Hematopoietic multipotent progenitor cell (in vitro differentiated cells): ENCODE measurements at places on chromosomes 7 and 10.

DNA sequence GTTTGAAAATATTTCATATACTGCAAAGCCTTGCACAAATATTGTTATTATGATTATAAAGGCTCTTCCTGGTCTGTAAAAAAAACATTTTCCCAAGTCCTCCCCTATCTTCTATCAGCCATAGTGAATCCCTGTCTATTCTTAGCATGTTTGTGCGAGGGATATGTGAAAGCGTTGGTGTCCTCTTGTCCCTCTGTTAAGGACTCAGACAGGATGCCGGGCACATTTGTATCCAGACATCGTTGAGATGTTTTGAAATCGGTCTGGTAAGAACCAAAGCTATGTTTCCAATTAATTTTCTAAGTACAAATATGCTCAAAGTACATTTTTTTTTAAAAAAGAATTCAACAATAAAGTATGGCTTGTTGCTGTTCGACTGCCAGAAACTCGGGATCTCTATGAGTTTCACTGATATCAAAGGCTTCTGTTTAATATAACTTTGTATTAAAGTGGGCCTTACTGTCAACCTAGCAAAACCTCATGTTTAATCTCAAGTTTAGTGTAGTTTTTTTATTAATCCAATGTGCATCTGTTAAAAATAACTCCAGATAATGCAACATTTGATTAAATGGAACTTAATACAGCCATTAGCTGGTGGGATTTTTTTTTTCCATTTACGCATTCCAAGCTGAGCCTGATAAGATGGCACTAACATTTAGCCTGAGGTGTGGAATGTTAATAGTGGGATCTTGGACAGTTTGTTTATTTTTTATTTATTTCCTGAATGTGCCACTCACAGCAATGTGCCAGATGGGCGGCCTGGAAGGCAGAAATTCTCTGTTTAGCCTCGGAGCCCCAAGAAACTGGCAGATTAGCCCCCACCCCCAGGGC is 754.3 kb downstream of the LRMDA start:
- DNase-seq, result no peak

DNA sequence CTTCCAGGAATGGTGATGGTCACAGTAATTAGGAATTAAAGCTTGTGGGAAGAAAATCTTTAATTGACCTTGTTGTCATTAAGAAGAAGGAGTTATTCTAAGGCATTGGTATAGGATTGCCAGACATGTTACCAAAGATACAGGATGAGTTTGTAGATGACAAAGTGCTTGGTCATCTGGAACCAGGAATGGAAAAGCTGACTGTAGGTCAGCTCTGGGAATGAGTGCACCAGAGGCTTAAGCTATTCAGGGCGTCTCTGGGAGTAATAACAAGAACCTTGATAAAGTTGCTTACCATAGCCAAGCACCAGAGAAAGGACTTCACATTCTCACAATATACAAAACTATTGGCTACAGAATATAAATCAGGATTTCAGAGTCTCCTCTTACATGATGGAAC is 89.0 kb downstream of the PHTF2 start:
- no peak for DNase-seq

GRCh38 chr10:11691319-11691755 is 50.8 kb upstream of the ECHDC3 start:
- no peak for DNase-seq

GRCh38 chr7:23941551-23941950 is 231.5 kb downstream of the STK31 start:
- DNase-seq, result no peak

GRCh38 chr7:148950806-148951205 is 66.7 kb upstream of the EZH2 start:
- DNase-seq, result no peak

DNA sequence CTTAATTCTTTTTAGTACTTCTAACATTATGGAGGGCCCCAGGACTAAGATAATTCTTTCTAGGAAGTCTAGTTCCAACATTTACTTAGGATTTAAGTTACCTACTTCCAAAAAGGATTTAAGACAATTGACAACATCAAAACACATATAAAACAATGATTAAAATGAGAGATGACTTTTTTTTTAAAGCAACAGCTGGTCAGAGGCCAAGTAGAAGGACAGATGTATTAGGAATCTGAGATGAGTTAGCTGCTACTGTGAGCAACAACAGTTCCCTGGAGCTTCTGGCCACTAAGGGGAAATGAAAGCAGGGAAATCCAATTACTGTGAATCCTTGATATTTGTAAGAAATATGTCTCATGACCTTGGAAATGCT is 222.3 kb downstream of the PHTF2 start:
- no peak for DNase-seq

DNA sequence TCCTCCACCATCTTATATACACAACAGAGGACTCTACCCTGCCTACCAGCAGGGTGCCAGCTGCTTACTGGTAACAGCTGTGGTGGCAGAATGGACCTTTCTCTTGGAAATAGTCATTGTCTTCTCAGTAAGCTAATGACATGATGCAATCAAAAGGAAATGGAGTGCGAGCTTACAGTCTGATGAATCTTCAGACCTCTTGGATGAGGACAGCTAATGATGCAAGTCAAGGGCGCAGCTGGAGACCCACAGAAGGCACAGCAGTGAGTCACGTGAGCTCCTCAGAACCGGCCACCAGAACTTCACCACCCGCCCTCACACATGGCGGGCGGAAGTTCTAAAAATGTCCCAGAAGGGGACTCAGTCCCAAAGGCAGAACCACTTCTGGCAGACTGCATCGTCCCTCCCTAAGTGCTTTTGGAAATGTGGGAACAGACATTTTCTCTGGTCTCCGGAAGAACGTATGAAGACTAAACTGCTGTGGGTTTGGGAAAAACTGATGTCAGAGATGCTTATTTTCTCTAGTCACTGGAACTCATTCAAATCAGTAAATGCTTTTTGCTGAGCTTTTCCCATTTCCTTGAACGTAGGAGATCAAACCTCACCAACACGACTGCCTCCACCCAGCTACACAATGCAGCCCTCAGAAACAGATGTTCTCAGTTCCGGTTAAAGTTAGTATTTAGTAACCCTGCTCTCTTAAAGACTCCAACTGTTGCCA is 96.4 kb downstream of the FAS start:
- peak; percentile 9 for DNase-seq

GRCh38 chr7:14685167-14685566 is 217.4 kb downstream of the DGKB start:
- no peak for DNase-seq

- no peak for DNase-seq
Observed at GRCh38 chr7:70523249-70523988, 608.5 kb upstream of the GALNT17 start.
